ENCODE measurements at places on chromosomes 3 and 15. TPM values are rescaled to one million over a fixed set of nuclear protein-coding genes. Genes with fewer than 3 reads are reported as not detected.

DNA sequence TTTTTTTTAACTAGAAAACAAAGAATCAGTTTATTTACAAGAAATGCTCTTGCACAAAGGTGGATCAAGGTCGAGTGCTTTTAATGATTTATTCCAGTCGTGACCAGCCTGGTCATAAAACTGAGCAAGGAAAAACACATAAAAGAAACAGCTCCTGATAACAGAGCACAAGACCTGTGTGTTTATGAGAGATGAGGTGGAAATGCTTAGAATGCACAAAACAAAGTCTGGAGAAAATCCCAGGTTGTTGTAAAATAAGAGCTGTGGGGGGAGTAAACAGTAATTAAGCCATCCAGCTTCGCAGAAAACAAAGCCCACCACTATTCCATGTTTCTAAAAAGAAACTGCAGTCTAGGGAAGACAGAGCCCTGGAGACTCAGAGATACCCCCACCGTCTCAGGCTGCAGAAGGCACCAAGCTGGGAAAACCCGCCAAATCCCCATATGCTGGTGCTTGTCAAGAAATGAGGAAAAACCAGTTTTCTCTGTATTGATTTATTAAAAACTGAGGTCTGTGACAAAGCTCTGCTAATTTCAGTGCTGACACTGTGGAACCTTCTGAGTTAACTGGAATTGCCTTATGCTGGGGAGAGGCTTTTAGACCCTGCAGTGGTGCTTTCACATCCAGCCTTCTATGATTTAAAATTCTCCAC is 139.3 kb downstream of the ADAMTS17 start:
- no peak for DNase-seq
- H3K27ac ChIP-seq, result no peak overlapping the region

OSTN gene
- total RNA-seq, result under 0.01 TPM

- no peak overlapping the region for H3K27ac ChIP-seq
- DNase-seq, result peak; percentile 54
- no peaks in the 10 kb centered on the region for H3K4me1 ChIP-seq
- H3K27me3 ChIP-seq, result peaks cover 9% of the 10 kb centered on the region
Observed at GRCh38 chr3:53375019-53375418, 27.7 kb upstream of the DCP1A start.

CPN2 gene
- total RNA-seq, result 0.29 TPM

- no peak overlapping the region for H3K4me3 ChIP-seq
- no peak for DNase-seq
- no peaks in the 10 kb centered on the region for H3K27me3 ChIP-seq
Observed at GRCh38 chr3:123791898-123792297, 92.2 kb downstream of the MYLK start.

- H3K4me1 ChIP-seq, result no peaks in the 10 kb centered on the region
- H3K4me3 ChIP-seq, result no peak overlapping the region
- H3K27me3 ChIP-seq, result peaks cover 9% of the 10 kb centered on the region
- DNase-seq, result peak; percentile 49
- H3K36me3 ChIP-seq, result no peaks in the 10 kb centered on the region
Observed at GRCh38 chr3:43223670-43224364, 62.5 kb upstream of the SNRK start.

- H3K36me3 ChIP-seq, result no peaks in the 10 kb centered on the region
- no peaks in the 10 kb centered on the region for H3K27me3 ChIP-seq
- DNase-seq, result no peak
- no peak overlapping the region for H3K27ac ChIP-seq
- no peaks in the 10 kb centered on the region for H3K4me1 ChIP-seq
Observed at GRCh38 chr3:76044601-76045600, 259.6 kb upstream of the ZNF717 start.

- H3K4me1 ChIP-seq, result no peaks in the 10 kb centered on the region
- H3K27ac ChIP-seq, result no peak overlapping the region
- no peaks in the 10 kb centered on the region for H3K27me3 ChIP-seq
- no peak overlapping the region for H3K4me3 ChIP-seq
- no peak for DNase-seq
Observed at GRCh38 chr3:128398586-128398985, 68.1 kb downstream of the DNAJB8 start.

P2RY12 gene
- not detected for total RNA-seq

GRCh38 chr3:63228677-63229076 is 49.4 kb upstream of the SYNPR start:
- no peaks in the 10 kb centered on the region for H3K4me1 ChIP-seq
- H3K4me3 ChIP-seq, result peak overlapping the region; percentile 33
- H3K27ac ChIP-seq, result no peak overlapping the region
- DNase-seq, result no peak

DNA sequence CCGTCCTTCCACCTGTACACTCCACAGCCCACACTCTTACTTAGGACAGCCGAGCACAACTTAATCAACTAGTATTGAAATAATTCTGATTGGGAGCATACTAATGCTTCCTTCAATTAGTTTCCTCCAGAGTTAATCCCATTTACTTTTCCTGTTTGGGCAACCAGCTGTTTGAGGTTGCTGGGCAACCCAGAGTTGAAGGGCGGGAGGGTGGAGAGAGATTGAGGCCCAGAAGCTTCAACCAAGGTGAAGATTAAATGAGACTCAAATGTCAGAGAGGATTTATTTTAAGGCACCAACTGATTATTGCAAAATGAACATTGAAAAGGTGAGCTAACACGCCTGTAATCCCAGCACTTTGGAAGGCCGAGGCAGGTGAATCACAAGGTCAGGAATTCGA is 428.5 kb upstream of the SEMA6D start:
- peaks cover 6% of the 10 kb centered on the region for H3K4me1 ChIP-seq
- no peak overlapping the region for H3K4me3 ChIP-seq
- no peaks in the 10 kb centered on the region for H3K36me3 ChIP-seq
- H3K27ac ChIP-seq, result no peak overlapping the region

NEIL1 gene
- 5.0 TPM for total RNA-seq

DNA sequence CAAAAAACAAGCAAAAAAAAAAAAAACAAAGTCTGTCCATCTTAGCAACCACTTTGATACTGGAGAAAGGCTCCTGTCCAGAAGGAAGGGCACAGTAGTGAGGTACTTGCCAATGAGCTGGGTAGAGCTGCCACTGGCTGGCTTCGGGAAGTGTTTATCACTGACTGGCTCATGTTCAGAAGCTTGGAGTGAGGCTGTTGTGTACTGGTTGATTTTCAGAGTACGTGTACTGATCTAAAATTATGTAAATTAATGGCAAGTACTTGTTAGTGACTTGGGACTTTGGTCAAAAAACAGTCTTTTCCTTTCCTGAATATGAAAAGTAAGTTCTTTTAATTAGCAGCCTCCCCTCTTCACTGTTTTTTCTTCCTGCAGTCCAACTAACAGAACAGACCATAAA is 979 bp upstream of the ZNF621 start:
- peaks cover 13% of the 10 kb centered on the region for H3K4me1 ChIP-seq
- peaks cover 8% of the 10 kb centered on the region for H3K36me3 ChIP-seq
- H3K27me3 ChIP-seq, result no peaks in the 10 kb centered on the region
- no peak for DNase-seq

IQCF5 gene
- not detected for total RNA-seq

GOLGA6D gene
- not detected for total RNA-seq

DNA sequence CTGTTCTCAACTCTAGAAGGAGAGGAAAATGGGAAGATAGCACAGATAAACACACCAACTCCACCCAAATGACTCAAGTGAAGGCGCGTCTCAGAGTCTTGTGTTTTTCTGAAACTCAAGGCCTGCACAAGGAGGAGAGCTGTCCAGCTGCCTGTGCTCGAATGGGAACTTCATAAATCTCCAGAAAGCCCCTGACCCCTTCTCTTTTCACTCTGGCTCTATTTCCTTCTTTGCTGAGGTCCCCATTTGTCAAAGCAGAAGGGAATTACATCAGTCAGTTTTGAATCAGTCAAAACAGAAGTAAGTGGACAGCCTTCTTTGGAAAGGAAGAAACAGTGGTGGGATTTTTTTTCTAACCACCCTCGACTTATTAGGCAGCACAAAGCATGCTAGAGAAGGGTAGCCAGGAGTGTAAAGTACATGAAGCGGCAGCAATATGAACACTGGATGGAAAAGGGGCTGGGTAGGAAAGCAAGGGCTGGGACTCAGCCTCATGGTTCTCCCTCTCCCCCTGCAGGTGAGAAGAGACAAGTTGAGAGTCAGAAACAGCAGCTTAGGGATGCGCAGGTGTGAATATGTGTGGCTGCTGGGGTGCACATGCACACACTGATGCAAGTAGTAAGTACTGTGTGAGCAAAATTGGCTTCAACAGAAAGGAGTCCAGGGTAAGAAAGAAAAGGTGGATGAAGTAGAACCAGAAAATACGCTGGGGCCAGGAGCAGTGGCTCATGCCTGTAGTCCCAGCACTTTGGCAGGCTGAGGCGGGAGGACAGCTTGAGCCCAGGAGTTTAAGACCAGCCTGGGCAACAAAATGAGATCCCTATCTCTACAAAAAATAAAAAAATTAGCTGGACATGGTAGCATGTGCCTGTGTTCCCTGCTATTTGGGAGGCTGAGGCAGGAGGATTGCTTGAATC is 36.6 kb upstream of the MAGEF1 start:
- H3K36me3 ChIP-seq, result no peaks in the 10 kb centered on the region
- no peaks in the 10 kb centered on the region for H3K4me1 ChIP-seq
- DNase-seq, result no peak
- no peak overlapping the region for H3K27ac ChIP-seq
- no peak overlapping the region for H3K4me3 ChIP-seq

CXCR6 gene
- not detected for total RNA-seq

- no peaks in the 10 kb centered on the region for H3K36me3 ChIP-seq
- H3K27me3 ChIP-seq, result no peaks in the 10 kb centered on the region
- H3K4me1 ChIP-seq, result peaks cover 52% of the 10 kb centered on the region
- peak overlapping the region; percentile 38 for H3K4me3 ChIP-seq
- peak; percentile 96 for DNase-seq
Observed at GRCh38 chr3:139302084-139302800, 41.6 kb upstream of the MRPS22 start.

MNS1 gene
- 2.2 TPM for total RNA-seq

GRCh38 chr3:55477306-55478303 is 9.5 kb downstream of the WNT5A start:
- peaks cover 48% of the 10 kb centered on the region for H3K4me1 ChIP-seq
- DNase-seq, result no peak
- H3K36me3 ChIP-seq, result peaks cover 73% of the 10 kb centered on the region
- H3K4me3 ChIP-seq, result peak overlapping the region; percentile 27
- H3K27ac ChIP-seq, result peak overlapping the region; percentile 92
- no peaks in the 10 kb centered on the region for H3K27me3 ChIP-seq
